ENCODE measurements at places on chromosomes 7 and 10.

- DNase-seq, result no peak
These were observed 316.7 kb downstream of the FGFR2 start for GRCh38 chr10:121281576-121281975.

DNA sequence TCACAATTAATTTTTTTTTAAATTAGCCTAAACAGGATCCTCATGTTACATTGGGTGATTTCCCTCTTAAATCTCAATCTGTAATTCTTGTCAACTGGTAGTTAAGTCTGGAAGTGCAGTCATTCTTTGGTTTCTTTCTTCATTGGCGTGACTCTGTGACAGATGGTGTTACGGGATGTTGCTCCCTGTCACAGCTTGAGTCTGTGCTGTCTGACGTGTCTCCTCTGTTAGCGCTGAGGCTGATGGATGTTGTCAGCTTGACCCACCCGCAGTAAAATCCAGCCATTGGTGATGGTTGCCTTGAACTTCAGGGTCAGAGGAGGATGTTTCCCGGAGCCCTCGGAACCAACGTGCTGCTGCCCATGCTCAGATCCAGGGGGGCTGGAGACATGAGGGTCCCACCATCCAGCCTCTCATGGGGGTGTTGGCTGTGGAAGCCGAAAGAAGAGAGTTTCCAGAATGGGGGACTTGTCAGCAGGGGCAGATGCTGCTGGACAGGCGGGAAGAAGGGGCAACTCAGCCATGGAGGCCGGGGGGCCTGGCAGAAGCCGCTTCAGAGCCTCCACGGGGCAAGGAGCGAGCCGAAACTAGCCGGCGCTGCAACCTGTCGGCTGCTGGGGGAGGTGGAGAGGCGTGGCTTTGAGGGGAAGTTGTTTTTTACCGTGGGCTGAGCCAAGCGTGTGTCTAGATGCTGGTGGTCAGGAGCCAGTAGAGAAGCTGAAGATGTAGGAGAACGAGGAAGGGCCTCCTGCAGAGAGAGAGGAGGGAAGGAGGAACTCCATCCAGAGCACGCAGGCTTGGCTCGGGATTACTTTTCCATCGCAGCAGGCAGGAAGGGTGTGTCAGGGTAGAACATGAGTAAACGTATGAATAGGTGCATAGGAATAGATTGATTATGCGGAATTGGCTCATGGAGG is 3.5 kb downstream of the SUN1 start:
- DNase-seq, result no peak

- no peak for DNase-seq
These were observed 41.8 kb downstream of the INSIG1 start for GRCh38 chr7:155339474-155339873.

DNA sequence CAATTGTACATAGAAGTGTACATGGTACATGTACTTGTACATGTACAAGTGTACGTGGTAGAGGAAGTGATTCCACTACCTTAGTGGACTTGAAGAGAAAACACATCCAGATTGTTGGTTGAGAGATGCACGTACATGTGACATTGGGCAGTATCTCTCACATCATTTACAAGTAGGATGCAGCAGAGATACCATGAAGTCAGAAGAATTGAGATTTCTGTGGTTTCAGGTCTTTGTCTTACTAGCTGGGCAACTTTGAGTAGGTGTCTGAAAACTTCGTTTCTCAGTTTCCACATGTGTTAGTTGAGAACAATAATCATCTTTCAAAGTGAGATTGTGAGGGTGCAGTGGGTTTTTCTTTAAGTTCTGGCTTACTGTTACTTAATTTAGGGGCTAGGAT is 21.5 kb downstream of the CLDN12 start:
- DNase-seq, result no peak

DNA sequence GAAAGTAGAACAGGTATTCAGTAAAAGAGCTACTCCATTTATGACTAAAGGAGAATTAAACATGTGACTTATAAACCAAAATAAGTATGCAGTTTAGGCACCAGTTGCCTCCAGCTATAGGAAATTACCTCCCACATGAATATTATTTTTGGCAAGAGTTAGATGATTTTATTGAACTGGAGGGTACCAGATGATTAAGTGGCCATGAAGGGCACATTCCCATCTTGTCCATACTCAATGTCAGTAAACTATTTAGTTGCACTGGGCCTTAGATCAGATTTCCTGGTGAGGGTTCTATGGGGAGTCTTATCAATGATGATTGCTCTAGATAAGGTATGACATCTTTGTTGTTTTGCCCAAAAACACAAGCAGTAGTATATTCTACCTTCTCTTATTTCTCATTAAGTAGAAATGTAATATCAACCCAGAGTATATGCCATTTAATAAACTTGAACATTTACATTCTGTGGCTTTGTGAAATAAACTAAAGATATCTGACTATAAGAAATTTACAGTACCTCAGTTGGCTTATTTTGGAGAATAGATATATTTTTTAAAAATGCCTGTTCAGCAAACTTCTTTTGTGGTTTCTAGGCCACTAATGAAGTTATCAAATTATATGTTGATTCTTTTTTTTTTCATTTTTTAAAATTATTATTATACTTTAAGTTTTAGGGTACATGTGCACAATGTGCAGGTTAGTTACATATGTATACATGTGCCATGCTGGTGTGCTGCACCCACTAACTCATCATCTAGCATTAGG is 145.3 kb downstream of the SEMA3A start:
- no peak for DNase-seq

- DNase-seq, result no peak
These were observed at the start of gene VAX1 for GRCh38 chr10:117137911-117138642. TSS of gene VAX1 (minus strand) at chr10:117138270. CDS start at chr10:117138056, 214 bp downstream.

- no peak for DNase-seq
These were observed 7.7 kb downstream of the HDAC9 start for GRCh38 chr7:18503126-18503866.

DNA sequence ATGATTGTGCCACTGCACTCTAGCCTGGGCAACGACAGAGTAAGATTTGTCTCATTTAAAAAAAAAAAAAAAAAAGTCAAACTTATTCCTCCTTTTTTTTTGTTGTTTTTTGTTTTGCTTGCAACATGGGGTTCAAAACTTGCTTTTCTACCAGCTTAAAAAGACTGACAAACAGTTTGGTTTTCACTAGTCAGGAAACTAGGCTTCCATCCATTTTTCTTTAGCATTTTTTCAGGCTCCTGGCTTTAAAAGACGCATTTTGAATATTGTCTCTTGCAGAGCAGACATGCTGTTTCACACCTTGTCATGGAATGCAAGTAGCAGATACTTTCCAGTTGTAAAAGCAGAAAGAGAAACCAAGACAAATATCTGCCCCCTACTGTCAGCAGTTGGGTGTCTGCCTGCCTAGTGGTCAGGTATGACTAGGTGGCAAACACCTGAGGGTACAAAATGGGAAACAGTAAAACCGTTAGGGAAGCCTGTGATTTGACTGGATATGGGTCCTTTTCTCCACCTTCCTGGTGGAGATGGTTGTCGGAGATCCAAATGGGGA is 139.9 kb downstream of the CCDC71L start:
- no peak for DNase-seq

DNA sequence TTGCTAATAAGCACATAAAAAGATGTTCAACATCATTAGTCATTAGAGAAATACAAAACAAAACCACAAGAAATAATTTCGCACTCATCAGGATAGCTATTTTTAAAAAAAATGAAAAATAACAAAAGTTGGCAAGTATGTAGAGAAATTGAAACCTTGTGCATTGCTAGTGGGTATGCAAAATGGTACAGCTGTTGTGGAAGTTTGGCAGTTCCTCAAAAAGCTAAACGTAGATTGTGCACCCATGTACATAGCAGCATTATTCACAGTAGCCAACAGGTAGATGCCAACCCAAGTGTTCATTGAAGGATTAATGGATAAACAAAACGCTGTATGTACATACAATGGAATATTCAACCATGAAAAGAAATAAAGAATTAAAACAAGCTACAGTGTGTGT is 35.3 kb upstream of the STARD3NL start:
- DNase-seq, result no peak

GRCh38 chr10:88835910-88836221 is 15.8 kb downstream of the ANKRD22 start:
- no peak for DNase-seq

DNA sequence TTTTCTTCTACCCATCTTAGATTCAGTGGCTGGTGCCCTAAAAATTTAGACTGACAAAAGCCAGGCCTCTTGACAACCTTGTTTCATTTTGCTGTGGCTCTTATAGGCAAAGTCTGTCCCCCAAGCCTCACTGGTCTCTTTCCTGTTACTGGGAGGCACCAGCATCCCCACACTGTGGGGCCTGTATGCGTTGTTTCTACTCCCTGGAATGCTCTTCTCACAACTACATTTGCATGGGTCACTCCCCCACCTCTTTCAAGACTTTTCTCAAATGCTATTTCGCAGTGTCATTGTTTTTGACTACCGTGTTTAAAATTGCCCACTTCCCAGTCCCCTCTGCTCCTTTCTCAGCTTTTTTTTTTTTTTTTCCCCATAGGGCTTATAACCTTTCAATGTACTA is 108.7 kb upstream of the DGKB start:
- DNase-seq, result no peak

- DNase-seq, result no peak
These were observed 151.4 kb upstream of the FERD3L start for GRCh38 chr7:19296617-19297016.

GRCh38 chr10:121137533-121137932 is 286.4 kb downstream of the WDR11 start:
- DNase-seq, result no peak

- DNase-seq, result no peak
These were observed at the start of gene LBX1 for GRCh38 chr10:101229266-101230182. TSS of gene LBX1 (minus strand) at chr10:101229463. CDS start at chr10:101228815, 648 bp downstream.

DNA sequence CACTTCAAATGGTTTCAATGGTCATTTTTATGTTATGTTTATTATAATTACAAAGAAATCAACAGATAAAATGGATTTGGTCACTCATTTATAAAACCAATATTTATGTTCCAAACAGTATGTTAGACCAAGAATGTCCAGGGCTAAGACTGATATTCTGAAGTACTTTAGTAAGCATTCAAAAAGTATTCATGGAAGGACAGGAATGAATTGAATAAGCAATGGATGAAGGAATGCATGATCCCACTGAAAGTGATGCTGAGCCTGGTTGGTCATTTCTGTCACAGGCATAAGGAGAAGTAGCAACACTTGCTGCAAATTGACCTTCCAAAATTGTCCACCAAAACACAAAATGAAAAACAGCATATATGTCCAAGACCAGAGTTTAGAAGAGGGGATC is 189.0 kb upstream of the CELF2 start:
- DNase-seq, result no peak

DNA sequence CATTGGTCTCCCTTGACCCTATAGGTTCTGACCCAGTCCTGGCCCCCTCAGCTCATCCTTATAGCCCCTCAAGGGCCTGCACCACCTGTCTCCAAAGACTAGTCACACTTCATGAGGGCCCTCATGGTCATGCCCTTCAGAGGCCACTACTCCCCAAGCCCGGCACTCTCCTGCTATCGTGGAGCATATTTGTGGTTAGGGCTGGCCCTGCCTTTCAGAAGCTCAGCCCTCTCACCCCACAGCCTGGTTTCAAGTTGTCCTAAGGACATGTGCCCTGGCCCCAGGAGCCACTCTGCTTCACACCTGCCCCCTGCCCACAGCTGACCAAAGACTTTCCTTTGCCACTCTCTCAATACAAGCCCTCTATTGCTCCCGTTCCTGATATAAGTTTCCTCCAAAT is 60.3 kb upstream of the LBX1 start:
- DNase-seq, result no peak

DNA sequence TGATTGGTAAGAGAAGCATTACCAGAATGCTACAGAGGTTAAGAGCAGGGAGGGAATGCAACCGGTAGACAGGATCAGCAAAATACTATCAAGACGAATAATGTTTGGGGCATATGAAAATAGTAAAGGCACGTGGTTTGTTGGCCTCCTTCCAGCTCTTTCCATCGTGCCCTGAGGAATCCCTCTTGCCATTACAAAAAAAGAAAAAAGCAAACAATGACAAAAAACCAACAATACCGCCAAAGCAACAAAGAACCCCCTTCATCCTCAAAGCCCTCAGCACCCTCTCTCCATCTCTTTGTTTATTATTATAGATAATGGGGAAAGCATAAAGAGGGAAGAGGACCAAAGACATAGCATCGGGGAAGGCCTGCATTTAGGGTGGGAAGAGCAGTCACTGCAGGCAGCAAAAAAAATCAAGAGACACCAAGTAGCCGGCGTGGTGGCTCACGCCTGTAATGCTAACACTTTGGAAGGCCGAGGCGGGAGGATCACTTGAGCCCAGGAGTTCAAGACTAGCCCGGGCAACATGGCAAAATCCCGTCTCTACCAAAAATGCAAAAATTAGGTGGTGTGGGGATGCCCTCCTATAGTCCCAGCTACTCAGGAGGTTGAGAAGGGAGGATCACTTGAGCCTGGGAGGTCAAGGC is 78.0 kb downstream of the HIP1 start:
- no peak for DNase-seq

- no peak for DNase-seq
These were observed 7.5 kb upstream of the ARHGAP22 start for GRCh38 chr10:48612236-48612943.

GRCh38 chr10:91043173-91043910 is 122.5 kb upstream of the ANKRD1 start:
- no peak for DNase-seq

DNA sequence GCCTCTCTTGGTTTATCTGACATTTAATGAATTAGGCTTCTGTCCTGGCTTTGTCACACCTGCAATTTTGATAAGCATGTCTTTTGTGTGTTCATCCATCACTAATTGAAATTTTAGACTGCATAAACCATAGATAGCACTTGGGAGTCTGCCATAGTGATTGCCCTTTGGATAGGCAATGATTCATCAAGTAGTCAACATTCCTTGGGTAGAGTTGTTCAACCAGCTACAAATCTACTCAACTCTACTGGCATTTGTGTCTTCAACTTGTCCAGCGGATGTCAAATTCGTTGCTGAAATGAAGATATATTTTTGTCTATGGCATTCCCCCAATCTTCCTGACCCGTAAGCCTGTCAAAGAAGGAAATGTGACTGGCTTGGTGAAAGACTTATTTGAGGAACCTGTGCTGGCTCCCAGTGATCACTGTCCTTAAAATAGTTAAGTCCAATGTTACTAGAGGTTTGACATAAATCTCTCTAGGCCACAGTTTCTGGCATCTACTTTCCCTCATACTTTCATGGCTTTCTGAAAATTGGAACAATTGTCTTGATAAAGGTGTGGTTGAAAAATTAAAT is 33.7 kb upstream of the CREB5 start:
- DNase-seq, result no peak

- DNase-seq, result no peak
These were observed 350.2 kb downstream of the GATA3 start for GRCh38 chr10:8404721-8405120.

GRCh38 chr10:104557966-104558365 is 83.1 kb upstream of the SORCS3 start:
- DNase-seq, result no peak

DNA sequence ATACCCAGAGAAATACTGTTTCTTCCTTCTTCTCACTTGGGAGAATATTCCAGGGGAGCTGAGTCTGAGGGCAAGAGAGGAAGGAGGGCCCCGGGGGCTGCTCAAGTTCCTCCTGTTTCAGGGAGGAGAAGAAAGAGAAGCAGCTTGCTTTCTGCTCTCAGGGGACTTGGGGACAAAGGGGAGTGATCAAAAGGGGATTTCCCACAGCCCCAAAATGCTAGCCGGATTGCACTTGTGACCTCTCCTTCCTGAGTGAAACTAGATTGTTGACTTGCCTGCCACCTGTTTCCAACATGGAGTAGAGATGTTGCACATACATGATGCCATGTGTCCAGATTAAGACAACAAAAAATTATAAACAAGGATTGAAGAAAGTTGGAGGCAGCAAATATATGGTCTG is 28.7 kb upstream of the PDCD4 start:
- no peak for DNase-seq

GRCh38 chr7:15041226-15041625 is 138.7 kb upstream of the DGKB start:
- no peak for DNase-seq

GRCh38 chr10:42875798-42876341 is 93.3 kb downstream of the BMS1 start:
- no peak for DNase-seq

All from stimulated activated CD8-positive, alpha-beta memory T cell treated with anti-CD3 and anti-CD28 coated beads, Interleukin-15, amount 100 ng/mL, for 24 hours (primary cell).